ENCODE measurements at places on chromosomes 4 and X. TPM values are rescaled to one million over a fixed set of nuclear protein-coding genes. Genes with fewer than 3 reads are reported as not detected.

- peak; percentile 47 for DNase-seq
These were observed 20.2 kb upstream of the MAP3K15 start for GRCh38 chrX:19535476-19535875.

FAT4 gene
- polyA plus RNA-seq = 0.56 TPM

PAGE2B gene
- not detected for polyA plus RNA-seq

DNA sequence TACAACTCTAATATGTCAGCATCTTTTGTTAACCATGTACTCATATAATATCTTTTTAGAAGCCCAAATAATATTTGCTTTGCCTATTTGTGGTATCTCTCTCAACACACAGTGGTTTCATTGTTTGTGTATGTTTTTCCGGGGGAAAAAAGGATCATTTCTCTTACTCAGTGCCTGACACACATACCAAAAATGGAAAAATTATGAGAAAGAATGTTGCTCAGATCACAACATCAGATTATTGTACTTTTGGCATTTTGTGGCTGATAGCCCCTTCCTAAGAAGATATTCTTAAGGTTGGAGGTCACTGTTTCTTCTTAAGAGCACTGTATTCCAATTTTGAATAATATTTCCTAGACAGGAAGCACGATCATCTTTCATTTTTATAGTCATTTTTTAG, 93.6 kb downstream of the PDLIM5 start:
- DNase-seq = no peak

GRCh38 chr4:83651846-83652245, 115.9 kb downstream of the GPAT3 start:
- DNase-seq = no peak

GRCh38 chr4:187209921-187210613, 486.4 kb upstream of the FAT1 start:
- peak; percentile 16 for DNase-seq

LDB2 gene
- 6.9 TPM for polyA plus RNA-seq

- DNase-seq = no peak
These were observed 34.7 kb upstream of the SPON2 start for GRCh38 chr4:1207157-1207470.

CT55 gene
- not detected for polyA plus RNA-seq

- no peak for DNase-seq
These were observed 697.3 kb downstream of the CCSER1 start for GRCh38 chr4:90824266-90825150.

DNA sequence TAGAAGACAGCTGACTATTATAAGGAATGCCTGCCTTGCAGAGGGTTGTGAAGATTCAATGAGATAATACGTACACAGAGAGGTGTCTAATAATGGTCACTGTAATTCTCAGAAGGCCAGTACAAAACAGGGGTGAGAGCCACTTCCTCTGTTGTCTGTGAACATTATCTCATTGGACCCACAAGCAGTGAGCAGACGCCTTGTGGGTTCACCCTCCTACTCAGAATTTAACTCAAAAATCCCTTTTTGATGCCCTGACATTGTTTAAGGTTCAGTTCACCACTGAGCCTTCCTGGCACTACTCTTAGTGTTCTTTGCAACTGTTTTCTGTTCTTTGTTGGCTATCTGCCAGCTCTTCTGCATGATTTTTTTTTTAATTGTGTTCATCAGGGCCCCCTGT, 467.4 kb downstream of the BCOR start:
- DNase-seq = no peak

KLHL2 gene
- 12.7 TPM for polyA plus RNA-seq

- DNase-seq = no peak
These were observed 609.3 kb downstream of the FSTL5 start for GRCh38 chr4:161554372-161554990.

GLOD5 gene
- 1.7 TPM for polyA plus RNA-seq

DCAF8L1 gene
- polyA plus RNA-seq = not detected

DNA sequence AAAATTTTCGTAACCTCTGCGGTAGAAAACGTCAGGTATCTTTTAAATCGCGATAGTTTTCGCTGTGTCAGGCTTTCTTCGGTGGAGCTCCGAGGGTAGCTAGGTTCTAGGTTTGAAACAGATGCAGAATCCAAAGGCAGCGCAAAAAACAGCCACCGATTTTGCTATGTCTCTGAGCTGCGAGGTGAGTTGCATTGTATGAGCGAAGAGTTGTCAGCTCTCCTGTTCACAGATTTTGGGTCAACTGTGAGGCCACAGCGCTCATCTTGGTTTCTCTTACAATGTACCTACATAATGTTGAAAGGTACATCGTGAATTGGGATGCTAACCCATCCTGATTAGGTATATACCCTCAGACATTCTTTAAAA, 486 bp downstream of the CLCN3 start:
- DNase-seq = peak; percentile 68

- DNase-seq = no peak
These were observed 29.4 kb downstream of the APELA start for GRCh38 chr4:164906368-164906767.

FSTL5 gene
- not detected for polyA plus RNA-seq

ZNF711 gene
- polyA plus RNA-seq = 0.93 TPM

- no peak for DNase-seq
These were observed 141.2 kb upstream of the ZIC3 start for GRCh38 chrX:137424679-137425078.

GRCh38 chr4:39044956-39045826, 13.0 kb upstream of the TMEM156 start:
- DNase-seq = peak; percentile 70

GRCh38 chr4:186058253-186058979, 10.5 kb upstream of the TLR3 start:
- no peak for DNase-seq

- no peak for DNase-seq
These were observed 22.6 kb upstream of the TLR7 start for GRCh38 chrX:12844319-12844718.

GPR34 gene
- 6.2 TPM for polyA plus RNA-seq

DNA sequence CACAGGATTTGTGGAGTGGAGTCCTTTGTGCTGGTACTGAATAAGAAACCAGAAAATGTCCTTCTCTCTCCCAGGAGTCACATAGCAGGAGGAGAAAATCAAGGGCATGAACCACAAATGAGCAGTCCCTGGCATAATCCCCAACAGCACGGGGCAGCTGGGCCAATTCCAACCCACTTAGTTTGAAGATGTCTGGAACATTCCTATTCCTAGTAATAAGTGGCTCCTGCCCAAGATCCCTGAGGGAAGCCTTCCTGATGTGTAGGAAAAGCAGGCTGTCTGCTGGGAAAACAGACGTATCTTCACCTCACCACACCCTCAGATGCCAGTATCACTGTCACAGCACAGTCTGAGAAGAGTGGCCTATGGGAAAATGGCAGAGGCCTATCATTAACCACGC, 182.8 kb upstream of the MAP3K15 start:
- no peak for DNase-seq

DNA sequence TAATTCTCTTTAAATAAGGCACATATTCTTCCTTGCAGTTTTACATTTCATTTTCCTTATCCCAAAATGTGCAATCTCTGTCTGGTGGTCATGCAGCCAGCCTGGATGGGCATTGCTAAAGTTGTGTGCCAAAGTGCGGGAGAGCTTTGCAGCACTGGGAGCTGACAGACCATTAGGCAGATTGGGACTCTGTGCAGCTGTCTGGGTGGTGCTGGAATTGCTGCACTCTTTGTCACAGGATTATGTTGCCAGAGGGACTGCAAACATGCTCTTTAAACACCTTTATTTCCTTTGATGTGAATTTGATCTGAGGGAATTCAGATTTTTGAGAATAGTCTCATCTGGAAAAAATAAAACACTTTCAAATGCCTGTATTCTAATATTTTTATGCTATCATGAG, 956.2 kb upstream of the DIAPH2 start:
- DNase-seq = no peak

LRRC66 gene
- 2.1 TPM for polyA plus RNA-seq

NUP62CL gene
- polyA plus RNA-seq = 1.1 TPM

- DNase-seq = no peak
These were observed 103.1 kb upstream of the LSM6 start for GRCh38 chr4:146072376-146072775.

- peak; percentile 72 for DNase-seq
These were observed 13.7 kb downstream of the ADH6 start for GRCh38 chr4:99205153-99205979.

DNA sequence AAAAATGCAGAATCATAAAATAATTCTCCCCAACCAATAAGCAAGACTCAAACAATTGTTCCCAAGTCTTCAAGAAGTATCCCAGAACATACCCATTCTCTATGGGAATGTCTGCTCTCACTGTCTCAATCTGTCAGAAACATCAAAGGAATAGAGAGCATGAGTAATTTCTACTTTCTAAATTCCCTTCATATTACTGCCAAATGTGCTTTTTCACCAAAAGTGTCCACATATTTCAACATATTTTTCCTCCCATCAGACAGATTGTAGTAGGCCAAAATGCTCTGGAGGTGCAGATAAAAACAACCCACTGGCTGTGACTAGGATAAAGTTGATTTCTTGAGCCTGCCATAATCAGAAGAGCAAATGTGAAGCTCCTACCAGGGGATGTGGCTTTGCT, 692.0 kb upstream of the FAM241A start:
- no peak for DNase-seq

DNA sequence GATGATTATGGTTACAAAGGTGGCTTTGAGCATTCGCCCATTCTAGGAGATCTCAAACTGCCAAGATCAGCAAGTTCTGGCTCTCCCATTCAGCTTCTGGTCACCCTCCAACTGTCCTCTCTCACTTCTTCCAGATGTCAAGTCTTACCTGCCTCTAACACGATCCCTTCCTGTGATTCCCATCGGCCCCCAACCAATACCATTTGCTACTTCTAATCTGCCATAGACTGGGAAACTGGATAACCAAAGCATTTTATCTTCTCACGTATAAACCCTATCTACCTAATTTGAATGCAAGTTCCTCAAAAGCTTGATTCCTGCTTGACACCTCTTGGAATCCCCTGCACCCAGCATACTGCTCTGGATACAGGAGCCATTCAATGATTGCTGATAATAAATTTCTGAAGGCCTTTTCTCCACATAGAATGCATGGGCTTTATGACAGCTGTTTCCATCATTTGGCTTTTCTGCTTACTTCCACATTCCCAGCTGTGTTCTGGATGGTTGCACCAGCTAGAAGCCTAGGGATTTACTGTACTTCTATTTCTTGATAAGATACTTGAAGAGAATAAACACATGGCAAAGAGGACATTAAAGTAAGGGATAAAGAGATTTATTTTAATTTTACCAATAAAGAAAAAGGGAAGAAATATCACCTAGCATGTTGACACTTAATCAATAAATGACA, 9.6 kb downstream of the GPC4 start:
- no peak for DNase-seq

- DNase-seq = no peak
These were observed 119.2 kb upstream of the MAB21L2 start for GRCh38 chr4:150462743-150463142.

GRCh38 chr4:181637186-181638105, 605.8 kb upstream of the TENM3 start:
- DNase-seq = no peak

DNA sequence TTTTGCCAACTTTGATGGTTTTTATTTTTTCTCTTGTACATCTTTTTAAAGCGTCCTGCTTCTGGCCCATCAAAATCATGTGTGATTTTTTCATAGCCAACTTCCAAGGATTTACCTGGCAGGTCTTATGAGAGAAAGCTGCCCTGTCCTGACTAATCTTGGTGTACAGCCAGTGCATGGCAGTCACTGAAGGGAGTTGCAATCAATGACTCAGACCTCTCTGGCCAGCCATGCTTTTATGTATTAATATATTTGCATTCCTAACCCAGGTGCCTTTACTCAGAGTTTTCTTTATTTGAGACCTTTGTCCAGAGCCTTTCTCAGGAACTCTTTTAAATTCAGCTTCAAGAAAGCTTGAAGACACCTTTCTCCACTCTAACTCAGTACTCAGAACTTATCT, 691.5 kb upstream of the HTR2C start:
- DNase-seq = no peak

PPM1K gene
- polyA plus RNA-seq = 4.4 TPM

Measured in stomach (tissue), 19 donors.